ENCODE measurements at places on chromosomes 4 and X. TPM values are rescaled to one million over a fixed set of nuclear protein-coding genes. Genes with fewer than 3 reads are reported as not detected.

The CYP2U1 gene
- 5.4 TPM for total RNA-seq

The ATP2B3 gene
- total RNA-seq: not detected

- peaks cover 2% of the 10 kb centered on the region for H3K4me1 ChIP-seq
- H3K36me3 ChIP-seq: peaks cover 40% of the 10 kb centered on the region
- no peak overlapping the region for H3K4me3 ChIP-seq
- H3K27ac ChIP-seq: no peak overlapping the region
- no peaks in the 10 kb centered on the region for H3K27me3 ChIP-seq
Measured at GRCh38 chrX:51851507-51852085, 41.8 kb upstream of the MAGED1 start.

GRCh38 chr4:123661080-123661737 is 264.6 kb downstream of the SPRY1 start:
- H3K36me3 ChIP-seq: peaks cover 10% of the 10 kb centered on the region
- no peak overlapping the region for H3K27ac ChIP-seq
- H3K4me1 ChIP-seq: peaks cover 11% of the 10 kb centered on the region
- peaks cover 15% of the 10 kb centered on the region for H3K27me3 ChIP-seq
- no peak for DNase-seq

DNA sequence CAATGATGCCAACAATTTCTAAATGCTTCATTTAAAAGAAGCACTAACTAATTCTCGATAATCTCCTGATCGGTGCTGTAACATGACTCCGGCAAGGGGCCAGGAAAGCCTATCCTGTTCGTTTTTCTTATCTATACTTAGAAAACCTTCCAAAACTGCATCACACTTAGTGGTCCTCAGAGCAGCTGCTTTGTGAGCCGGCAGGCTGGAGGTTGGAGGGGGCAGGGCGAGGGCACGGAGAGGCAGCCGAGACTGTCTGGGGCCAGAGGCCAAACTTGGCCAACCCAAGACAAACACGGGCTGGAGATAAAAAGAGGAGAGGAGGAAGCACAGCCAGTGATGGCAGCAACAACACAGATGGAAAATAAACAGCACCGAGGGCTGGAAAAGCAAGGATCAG is 455.7 kb downstream of the BCOR start:
- no peak overlapping the region for H3K4me3 ChIP-seq
- no peaks in the 10 kb centered on the region for H3K4me1 ChIP-seq
- DNase-seq: no peak

DNA sequence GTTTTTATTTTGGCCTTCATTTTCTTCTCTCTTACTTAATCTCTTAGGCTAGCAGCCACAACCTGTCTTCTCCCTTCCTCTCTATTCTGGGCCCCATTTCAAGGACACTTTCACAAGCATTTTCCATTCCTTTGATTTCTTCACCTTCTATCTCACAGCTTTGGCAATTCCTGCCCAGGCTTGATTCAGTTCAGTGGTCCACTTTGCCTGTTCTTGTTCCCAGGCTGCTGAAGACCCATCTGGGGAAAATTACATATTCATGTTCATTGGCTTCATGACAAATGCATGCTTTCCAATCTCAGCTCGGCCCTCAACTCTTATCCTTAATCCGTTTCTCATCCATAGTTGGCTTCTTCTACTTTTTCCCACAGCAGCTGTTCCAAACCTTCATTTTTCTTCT is 38.7 kb upstream of the LPAR4 start:
- H3K36me3 ChIP-seq: no peaks in the 10 kb centered on the region
- H3K27me3 ChIP-seq: no peaks in the 10 kb centered on the region
- H3K4me1 ChIP-seq: peaks cover 2% of the 10 kb centered on the region

DNA sequence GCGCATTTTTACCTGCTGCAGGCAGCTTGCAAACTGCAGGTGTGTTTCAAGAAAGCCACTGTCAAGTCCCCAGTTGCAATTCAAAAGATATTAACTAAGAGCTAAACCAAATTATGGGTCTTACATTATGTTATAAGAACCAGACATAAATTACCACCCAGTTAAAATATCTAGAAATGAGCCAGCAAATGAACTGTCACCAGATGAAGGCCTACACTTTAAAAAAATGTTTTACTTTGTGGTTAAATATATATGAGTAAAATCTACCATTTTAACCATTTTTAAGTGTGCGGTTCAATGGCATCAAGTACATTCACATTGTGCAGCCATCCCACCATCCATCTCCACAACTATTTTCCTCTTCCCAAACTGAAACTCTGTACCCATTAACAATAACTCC is 32.0 kb upstream of the TMEM131L start:
- peak overlapping the region; percentile 97 for H3K27ac ChIP-seq
- H3K27me3 ChIP-seq: no peaks in the 10 kb centered on the region
- peak overlapping the region; percentile 86 for H3K4me3 ChIP-seq
- H3K4me1 ChIP-seq: peaks cover 53% of the 10 kb centered on the region

- DNase-seq: no peak
- no peak overlapping the region for H3K4me3 ChIP-seq
- H3K27ac ChIP-seq: no peak overlapping the region
- no peaks in the 10 kb centered on the region for H3K27me3 ChIP-seq
- H3K36me3 ChIP-seq: no peaks in the 10 kb centered on the region
- no peaks in the 10 kb centered on the region for H3K4me1 ChIP-seq
Measured at GRCh38 chr4:23931489-23931830, 41.6 kb upstream of the PPARGC1A start.

DNA sequence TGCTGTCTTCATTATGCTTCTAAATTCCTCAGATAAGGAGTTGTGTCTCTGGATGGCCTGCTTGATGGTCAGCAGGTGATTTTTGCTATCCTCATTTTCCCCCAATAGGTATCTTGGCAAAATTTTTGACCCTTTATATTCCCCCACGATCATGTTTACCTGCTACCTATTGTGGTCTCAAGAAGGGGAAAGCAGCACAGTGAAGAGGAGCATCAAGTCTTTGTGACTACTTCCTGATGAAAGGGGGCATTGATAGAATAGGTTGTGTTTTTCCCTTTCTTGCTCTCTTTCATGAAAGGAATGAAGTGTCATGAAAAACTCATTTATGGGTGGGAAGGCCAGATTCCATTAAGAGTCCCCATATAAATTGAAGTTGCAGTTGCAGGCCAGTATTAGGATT is 153.8 kb downstream of the KLF8 start:
- H3K4me1 ChIP-seq: peaks cover 45% of the 10 kb centered on the region
- H3K36me3 ChIP-seq: peaks cover 41% of the 10 kb centered on the region
- H3K27me3 ChIP-seq: no peaks in the 10 kb centered on the region
- H3K4me3 ChIP-seq: peak overlapping the region; percentile 77
- DNase-seq: no peak

DNA sequence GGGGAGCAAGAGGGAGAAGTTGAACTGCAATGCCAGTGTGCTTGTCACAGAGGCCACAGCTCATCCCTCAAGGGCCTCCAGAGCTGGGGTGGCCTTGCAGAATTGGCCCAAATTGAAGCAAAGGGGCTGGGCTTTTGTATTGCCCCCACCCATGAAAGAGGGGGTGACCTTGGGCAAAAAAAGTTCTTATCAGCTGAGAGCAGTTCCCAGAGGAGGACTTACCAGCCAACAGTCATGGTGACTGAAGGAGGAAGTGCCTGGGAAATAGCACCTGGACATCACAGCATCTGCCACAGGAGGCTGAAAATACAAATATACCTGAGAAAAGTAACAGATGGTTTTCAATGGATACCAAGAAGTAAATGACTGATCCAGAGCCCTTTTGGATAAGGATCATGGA is 262.4 kb downstream of the MID1IP1 start:
- H3K36me3 ChIP-seq: no peaks in the 10 kb centered on the region
- no peak overlapping the region for H3K4me3 ChIP-seq
- H3K27me3 ChIP-seq: no peaks in the 10 kb centered on the region
- no peaks in the 10 kb centered on the region for H3K4me1 ChIP-seq
- H3K27ac ChIP-seq: no peak overlapping the region
- DNase-seq: no peak

GRCh38 chr4:10656988-10657387 is 27.6 kb downstream of the CLNK start:
- H3K27me3 ChIP-seq: no peaks in the 10 kb centered on the region
- no peak overlapping the region for H3K27ac ChIP-seq
- peaks cover 4% of the 10 kb centered on the region for H3K36me3 ChIP-seq
- peak overlapping the region; percentile 29 for H3K4me3 ChIP-seq

GRCh38 chr4:7060346-7061150 is 7.3 kb downstream of the GRPEL1 start:
- no peaks in the 10 kb centered on the region for H3K27me3 ChIP-seq
- peaks cover 9% of the 10 kb centered on the region for H3K4me1 ChIP-seq
- H3K36me3 ChIP-seq: peaks cover 31% of the 10 kb centered on the region
- H3K4me3 ChIP-seq: no peak overlapping the region
- H3K27ac ChIP-seq: no peak overlapping the region

- no peaks in the 10 kb centered on the region for H3K4me1 ChIP-seq
- no peaks in the 10 kb centered on the region for H3K27me3 ChIP-seq
- H3K4me3 ChIP-seq: no peak overlapping the region
Measured at GRCh38 chr4:113881256-113881655, 98.2 kb downstream of the ARSJ start.

- peaks cover 13% of the 10 kb centered on the region for H3K27me3 ChIP-seq
- peak overlapping the region; percentile 19 for H3K27ac ChIP-seq
- no peak for DNase-seq
- H3K4me3 ChIP-seq: peak overlapping the region; percentile 86
- H3K4me1 ChIP-seq: peaks cover 22% of the 10 kb centered on the region
Measured at GRCh38 chr4:169756971-169757574, 671 bp downstream of the HPF1 start.
